NCI-H446 (cell line): ENCODE measurements at places on chromosomes 1 and 21.
A peak's percentile ranks its signal among the peaks of the same experiment; 100 is the strongest.

- no peak for DNase-seq
These were observed 323.1 kb upstream of the FAM78B start for GRCh38 chr1:166489670-166490436.

DNA sequence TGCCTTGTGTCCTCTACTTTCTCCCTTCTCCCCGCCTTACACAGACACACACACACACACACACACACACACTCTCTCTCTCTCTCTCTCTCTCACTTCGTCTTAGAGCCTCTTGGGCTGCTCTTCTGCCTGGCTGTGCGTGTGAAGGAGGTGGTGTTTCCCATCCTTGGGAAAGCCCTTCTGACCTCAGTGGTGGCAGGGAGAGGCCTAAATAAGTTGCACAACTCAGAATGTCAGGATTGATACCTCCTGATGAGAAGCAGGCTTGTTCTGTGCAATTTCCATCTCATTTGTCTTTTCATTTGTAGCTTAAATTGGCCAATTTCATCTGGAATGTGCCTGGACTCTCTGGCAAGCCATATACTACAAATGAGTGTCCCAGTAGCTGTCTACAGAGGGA lies 25.0 kb downstream of the LRRN2 start:
- DNase-seq, result no peak

DNA sequence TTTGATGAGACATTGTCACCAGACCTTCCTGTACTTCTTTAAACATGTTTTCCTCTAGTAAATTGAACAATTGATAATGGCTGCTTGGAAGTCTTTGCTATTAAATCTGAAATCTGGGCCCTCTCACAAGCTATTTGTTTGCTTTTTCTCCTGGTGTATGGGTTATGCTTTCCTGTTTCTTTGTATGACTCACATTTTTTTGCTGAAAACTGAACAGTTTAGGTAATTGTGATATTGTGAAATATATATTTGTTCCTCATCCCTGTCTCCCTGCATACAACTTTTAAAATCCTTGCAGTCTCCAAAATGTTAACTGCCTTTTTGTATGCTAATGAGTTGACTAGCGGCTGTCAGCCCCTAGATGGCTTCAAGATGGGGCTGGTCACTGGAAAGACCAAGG lies 61.6 kb downstream of the MAP3K21 start:
- no peak for DNase-seq

DNA sequence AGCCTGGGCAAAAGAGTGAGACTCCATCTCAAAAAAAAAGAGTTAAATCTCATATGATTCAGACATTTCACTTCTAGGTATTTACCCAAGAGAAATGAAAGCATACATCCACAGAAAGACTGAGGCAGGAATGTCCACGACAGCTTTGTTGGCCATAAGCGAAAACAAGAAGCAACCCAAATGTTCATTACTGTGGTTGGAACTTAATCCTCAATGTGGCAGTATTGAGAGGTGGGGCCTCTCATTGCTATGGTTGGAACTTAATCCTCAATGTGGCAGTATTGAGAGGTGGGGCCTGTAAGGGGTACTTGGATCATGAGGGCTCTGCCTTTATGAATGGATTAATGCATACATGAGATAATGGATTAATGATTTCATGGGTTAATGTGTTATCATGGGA lies 15.2 kb downstream of the C21orf58 start:
- no peak for DNase-seq

DNA sequence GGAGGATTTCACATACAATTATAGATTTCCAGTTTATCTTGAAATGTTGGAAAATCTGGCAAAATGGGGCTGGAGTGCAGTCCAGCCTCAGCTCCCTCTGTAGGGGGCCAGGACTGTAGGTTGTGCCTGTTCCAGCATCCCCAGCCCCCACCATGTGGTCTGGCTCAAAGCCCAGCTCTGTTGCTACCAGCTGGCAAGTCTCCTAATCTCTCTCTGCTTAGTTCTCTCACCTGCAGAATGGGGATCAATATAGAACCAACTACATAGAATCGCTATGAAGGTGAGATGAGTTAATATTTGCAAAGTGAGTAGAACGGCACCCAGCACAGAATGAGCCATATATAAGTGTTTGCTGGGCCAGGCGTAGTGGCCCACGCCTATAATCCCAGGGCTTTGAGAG lies 50.0 kb upstream of the TARDBP start:
- peak; percentile 31 for DNase-seq

GRCh38 chr21:14616380-14617039 lies 70.4 kb upstream of the SAMSN1 start:
- DNase-seq, result no peak

- no peak for DNase-seq
These were observed 25.2 kb upstream of the DYRK1A start for GRCh38 chr21:37341254-37341960.

GRCh38 chr1:183723571-183723970 lies 70.5 kb upstream of the APOBEC4 start:
- peak; percentile 93 for DNase-seq

DNA sequence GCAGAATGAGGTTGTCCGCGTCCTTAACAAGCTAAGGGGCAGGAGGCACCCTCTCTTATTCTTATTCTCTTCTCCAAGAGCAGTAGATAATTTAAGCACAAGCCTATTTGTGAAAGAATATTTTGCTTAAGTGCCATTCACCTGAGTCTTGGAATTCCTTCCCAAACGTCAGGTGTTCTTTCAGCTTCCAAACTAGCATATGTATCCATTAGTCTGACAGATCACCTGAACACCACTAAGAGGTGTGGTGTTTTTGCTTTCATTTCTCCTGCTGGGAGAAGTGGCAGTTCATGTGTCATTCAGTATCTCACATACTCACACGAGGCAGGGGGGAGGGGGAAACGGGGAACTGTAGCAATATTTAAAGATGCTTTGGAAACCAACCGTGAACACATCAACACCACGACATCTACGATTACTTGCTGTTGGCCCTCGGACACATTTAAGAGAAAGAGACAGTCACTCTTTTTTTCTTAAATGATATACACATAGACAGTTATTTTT lies 45.5 kb upstream of the RBM15 start:
- DNase-seq, result no peak

DNA sequence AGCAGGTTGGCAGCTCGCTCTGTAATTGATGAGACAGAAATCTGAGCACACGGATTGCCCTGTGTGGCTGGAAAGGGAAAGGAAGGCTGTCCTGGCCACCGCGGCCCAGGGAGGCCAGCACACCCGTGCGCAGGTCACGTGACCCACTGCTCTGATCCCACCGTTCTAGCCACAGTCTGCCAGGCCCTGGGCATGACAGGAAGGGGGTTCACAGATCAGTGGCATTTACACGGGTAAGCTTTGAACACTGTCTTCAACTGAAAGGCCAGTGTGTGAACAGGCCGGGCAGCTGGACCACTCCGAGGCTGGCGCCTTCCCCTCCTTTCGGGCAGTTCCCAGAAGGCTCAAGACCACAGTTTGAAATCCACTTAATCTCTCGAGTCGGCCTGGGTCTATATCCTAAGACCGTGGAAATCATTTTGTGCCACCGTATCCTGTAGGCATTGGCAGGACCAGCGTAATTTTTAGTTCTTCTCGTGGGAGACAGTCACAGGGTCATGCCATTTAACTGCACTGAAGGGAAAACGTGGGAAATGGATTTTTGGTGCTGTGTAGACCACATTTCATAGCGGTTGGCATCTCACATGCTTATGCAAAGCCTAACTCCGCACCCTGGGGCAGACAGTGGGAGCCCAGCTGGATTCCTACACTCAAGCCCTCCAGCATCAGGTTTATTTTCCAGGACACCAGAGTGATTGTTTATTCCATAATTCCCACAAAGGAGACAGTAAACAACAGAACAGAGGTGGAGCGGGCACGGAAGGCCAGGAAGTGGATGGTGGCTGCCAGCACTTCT lies 3.1 kb upstream of the ADARB1 start:
- no peak for DNase-seq

- DNase-seq, result no peak
These were observed 3.8 kb downstream of the ALDH4A1 start for GRCh38 chr1:18898567-18898966.

- no peak for DNase-seq
These were observed 3.9 kb downstream of the DENND1B start for GRCh38 chr1:197771386-197771785.

DNA sequence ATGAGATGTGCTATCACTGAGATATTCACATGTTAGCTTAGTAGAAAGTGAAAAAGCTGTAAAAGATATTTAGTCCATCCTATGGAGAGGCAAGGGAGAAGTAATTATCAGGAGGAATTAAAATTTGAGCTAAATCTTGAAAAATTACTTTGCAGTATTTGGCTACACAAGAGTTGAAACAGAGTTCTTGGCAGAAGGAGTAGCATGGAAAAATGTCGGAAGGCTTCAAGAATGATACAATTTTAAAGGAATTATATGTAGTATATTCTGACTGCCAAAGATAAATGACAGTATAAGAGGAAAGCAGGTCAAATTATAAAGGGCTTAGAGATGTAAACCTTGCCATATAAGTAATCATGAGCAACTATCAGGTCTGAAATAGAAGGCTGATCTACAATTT lies 518.9 kb downstream of the BRINP3 start:
- DNase-seq, result no peak

- DNase-seq, result no peak
These were observed 96.9 kb downstream of the COP1 start for GRCh38 chr1:176110203-176110602.

DNA sequence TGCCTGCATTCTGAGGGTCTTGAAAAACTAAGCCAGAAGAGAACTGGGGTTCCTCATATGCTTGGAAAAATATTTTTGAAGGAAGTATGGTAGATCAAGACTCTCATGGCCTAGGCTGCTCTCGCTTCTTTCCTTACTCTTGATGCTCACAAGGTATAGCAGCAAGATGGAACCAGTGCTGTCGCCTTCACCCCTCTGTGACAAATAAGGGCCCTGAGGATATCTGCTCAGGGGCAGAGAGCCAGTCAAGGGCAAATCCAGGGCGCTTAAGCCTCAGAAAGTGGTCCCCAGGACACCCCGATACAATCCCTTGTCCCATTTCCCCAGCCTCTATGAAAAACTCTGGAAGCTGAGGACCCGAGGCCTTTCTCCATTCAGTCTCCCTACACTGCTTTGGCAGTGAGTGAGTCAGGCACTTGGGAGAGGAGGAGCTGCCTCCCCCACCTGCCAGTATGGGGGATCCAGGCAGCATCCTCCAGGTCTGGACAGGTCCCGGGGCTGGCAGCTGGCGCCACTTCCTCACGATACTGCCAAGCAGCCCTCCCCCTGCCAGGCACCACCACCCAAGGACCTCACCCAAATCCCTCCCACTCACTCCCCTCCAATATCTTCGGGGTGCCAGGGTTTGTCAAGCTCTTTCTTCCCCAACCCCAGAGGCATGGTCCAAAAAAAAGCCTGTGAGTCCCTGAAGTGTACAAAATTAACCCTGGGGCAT lies 1.3 kb downstream of the IGSF9 start:
- peak; percentile 37 for DNase-seq

DNA sequence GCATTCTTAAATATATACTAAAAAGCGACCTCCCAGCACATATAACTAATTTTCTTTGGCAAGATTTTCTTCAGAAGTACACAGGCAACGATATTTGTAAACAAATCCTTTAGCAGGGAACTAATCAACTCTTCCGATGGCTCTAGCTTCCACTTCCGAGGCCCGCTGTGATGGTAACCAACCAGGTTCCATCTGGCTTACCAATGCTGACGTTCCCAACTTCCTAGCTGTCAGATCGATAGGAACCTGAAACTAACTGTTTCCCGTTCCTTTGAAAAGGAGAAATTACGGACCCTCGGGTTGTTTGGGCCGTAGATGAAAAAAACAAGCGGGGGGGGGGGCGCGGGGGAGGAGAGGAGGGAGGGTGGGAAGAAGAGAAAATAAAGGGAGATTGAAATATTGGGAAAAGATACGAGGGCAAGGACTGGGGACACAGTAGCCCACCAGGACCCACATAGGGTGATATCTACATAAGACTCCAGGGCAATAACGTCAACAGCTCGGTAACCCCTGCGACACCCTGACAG lies 513 bp downstream of the GTF2B start:
- no peak for DNase-seq
